A549 treated with Mapracorat at 1 μM for 4 hours (cell line): ENCODE measurements at places on chromosomes 2 and 18. TPM values are rescaled to one million over a fixed set of nuclear protein-coding genes. Genes with fewer than 3 reads are reported as not detected.

Gene TMSB10
- total RNA-seq: 9,237 to 10,710 TPM (median 10,051 TPM) in 5 replicates

Gene GPR75
- 1.4 to 2.2 TPM (median 1.6 TPM) in 5 replicates for total RNA-seq

Gene COL3A1
- total RNA-seq: 0.07 to 0.26 TPM (median 0.15 TPM) in 5 replicates

Gene VAMP5
- total RNA-seq: 0.22 TPM in 1 of 5 replicates, not detected in the others

Gene GRHL1
- total RNA-seq: 0.88 to 1.5 TPM (median 1.1 TPM) in 5 replicates

Gene PRSS56
- 0.07 to 0.21 TPM (median 0.12 TPM) in 5 replicates for total RNA-seq

Gene DNAH6
- 0.02 to 0.12 TPM (median 0.05 TPM) in 5 replicates for total RNA-seq

Gene FBXO48
- total RNA-seq: 0.39 to 0.61 TPM (median 0.55 TPM) in 5 replicates

Gene HNMT
- total RNA-seq: 0.53 to 1.4 TPM (median 0.71 TPM) in 5 replicates

Gene PPIG
- total RNA-seq: 32.4 to 47.5 TPM (median 38.7 TPM) in 5 replicates

Gene TCF23
- not detected in 5 replicates for total RNA-seq

Gene ZNF385B
- total RNA-seq: not detected in 5 replicates

Gene CHPF
- total RNA-seq: 19.5 to 34.2 TPM (median 31.1 TPM) in 5 replicates

Gene APCDD1
- total RNA-seq: not detected in 5 replicates

Gene PDIA6
- total RNA-seq: 308 to 361 TPM (median 353 TPM) in 5 replicates

Gene NTSR2
- 0.10 to 0.17 TPM in 2 of 5 replicates, not detected in the others for total RNA-seq

Gene CENPA
- total RNA-seq: 40.4 to 56.5 TPM (median 52.3 TPM) in 5 replicates

Gene RAB6C
- total RNA-seq: not detected in 5 replicates

Gene BMP10
- total RNA-seq: not detected in 5 replicates

Gene EFEMP1
- 31.2 to 57.5 TPM (median 41.7 TPM) in 5 replicates for total RNA-seq

Gene RNF152
- 0.01 to 0.20 TPM (median 0.07 TPM) in 5 replicates for total RNA-seq

Gene DNPEP
- 60.0 to 70.4 TPM (median 63.8 TPM) in 5 replicates for total RNA-seq

Gene LOXHD1
- not detected in 5 replicates for total RNA-seq

Gene OR6B2
- total RNA-seq: not detected in 5 replicates

Gene FBXO41
- 4.5 to 6.0 TPM (median 5.2 TPM) in 5 replicates for total RNA-seq
